ENCODE measurements at places on chromosomes 1 and 21.

DNA sequence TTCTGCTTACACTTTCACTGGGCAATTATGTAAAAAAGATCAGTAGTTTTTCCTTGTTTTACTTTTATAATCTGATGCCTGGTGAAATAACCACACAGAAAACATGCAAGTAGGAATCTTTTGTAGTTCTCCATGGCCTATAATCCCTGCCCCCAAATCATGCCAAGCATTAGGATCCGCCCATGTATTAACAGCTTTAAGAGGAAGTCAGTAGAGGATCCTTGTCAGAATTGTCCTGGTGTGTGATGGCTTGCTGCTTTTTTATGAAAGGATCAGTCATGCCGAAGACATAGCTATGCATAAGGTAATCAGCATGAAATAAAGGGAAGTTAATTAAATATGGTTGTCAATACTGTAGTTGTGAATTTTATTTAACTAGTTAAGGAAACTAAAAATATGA, 20.0 kb downstream of the ADGRL2 start:
- no peak for DNase-seq

- DNase-seq = no peak
Observed at GRCh38 chr1:22789356-22789994, 78.8 kb downstream of the EPHB2 start.

DNA sequence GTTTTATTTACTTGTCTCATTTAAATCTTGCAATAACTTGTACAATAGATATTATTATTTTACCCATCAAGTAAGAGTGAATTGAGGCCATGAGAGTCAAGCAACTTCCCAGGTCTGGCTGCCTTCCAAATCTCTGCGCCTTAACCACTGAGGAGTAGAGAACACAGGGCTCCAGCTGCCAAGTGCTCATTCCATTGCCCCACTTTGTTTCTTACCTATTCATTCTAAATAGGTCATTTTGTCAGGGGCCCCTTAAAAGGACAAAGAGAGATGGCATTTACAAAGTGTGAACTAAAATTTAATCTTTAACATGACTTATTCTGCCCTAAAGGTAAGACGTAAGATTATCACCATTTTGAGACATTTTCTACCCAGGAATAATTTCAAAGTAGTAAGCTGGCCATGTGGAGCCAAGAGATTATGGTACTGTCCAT, 3.5 kb downstream of the PPP1R15B start:
- peak; percentile 79 for DNase-seq

DNA sequence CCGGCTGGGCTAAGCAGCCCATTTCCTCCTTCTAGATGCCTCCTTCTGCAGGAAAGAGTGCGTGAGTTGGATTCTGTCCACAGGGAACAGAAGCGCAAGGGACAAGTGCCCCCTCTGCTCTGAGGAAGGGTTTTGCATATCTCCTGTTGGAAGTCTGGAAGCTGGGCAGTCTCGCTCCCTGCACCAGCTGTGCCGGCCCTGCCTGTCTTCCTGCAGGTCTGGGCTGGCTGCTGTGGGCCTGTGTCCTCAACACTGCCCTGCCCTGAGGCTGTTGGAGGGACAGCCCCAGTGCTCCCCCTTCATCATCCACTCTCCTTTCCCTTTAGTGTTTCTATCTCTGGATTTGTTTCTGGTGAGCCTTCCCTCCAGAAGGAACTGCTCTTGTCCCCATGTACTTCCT, 21.8 kb downstream of the ADARB1 start:
- no peak for DNase-seq

DNA sequence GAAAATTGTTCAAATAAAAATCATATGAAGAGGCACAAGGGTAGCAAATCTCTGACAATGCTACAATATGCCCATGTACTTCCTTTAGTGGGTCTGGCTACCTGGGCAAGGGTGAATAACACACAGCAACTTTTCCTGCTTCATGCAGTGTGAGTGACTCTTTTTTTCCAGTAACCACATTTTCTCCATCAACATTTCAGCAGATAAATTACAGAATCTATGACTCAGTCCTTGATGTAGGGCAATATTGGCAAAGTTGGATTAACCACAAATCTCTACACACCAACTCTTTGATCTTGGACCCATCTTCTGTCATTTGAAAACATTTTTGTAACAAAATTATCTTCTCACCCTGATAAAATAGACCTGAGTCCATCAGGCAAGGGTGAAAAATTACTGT, 31.7 kb downstream of the ERICH3 start:
- DNase-seq = no peak

DNA sequence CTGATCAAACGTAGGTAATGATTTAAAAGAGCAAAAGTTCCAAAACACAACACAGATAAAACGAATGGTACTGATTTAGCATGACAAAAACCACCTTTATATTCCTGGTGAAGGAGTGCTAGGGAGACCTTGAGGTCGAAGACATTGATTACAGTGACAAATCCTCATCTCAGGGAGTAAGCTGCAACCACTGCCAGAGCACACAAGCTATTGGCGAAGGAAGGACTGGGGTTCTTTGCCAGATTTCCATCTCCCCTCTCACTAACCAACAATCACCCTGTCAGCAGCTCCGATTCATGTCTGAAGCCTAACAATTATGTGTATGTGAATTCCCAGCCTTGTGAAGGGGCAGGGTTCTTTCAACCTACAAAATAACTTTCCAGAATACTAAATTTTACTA, 40.2 kb upstream of the DMRTB1 start:
- no peak for DNase-seq

DNA sequence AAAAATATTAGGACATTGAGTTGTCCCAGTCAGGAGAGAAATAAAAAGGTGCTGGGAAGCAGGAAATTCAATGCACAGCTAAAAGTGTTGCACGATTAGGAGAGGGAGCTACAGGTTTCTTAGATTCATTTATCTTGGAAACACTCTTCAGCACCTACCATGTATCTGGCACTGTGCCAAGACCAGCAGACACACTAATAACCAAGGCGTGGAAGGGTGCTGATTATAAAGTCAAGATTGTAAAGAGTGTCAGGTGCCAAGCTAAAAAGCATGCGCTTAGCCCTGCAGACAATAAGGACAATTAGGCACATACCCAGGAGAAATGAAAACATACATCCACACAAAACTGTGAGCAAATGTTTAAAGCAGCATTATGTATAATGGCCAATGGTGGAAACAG, 129.9 kb downstream of the DSCAM start:
- no peak for DNase-seq

DNA sequence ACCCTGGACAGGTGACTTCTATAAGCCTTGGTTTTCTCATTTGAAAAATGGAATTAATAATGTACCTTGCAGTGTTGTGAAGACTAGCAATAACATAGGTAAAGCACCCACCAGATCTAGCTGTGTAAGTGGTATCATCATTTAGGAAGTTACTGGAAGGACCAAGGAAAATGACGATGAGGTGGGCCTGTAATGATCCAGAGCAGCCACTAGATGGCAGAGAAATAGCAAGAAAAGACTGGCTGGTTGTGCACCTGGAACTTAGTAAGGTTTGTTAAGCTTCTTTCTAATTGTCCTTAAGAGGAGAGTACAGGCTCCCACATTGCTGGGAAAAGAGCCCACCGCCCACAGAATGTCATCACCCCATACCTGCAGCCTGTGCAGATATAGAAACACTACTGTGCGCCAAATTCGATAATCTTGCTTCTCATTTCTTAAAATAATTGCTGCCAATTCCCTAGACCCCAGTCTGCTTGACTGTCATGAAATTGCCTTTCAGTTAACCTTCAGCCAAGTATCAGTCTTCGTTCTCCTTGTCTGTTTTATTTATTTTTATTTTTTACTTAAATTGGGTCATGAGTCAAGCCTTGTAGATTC, 37.2 kb downstream of the WNT4 start:
- DNase-seq = no peak

GRCh38 chr1:59018860-59019259, 235.0 kb upstream of the JUN start:
- no peak for DNase-seq

DNA sequence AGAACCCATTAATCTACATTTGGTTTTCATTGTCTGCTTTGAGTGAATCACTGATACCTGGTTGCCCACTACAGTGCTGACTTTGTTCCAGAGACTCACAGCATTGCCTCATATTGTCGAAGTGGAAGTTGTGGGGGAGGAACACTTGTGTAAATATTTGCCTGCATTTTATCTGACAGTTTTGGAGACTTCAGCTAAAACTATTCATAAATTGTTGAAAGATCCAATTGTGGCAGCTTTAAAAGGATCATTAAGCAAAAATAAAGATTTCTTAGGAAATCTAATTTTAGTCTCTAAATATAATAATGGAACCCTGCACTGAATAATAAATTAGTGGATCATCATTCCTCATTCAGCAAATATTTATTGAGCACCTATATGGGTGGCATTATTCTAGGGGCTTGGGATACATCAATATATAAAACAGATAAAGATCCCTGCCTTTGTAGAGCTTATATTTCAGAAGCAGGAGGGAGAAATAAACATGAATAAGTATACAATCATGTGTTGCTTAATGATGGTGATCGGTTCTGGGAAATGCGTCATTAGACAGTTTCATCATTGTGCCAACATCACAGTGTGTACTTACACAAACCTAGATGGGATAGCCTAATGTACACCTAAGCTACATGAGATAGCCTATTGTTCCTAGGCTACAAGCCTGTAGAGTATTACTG, 73.5 kb downstream of the OSBPL9 start:
- DNase-seq = no peak

DNA sequence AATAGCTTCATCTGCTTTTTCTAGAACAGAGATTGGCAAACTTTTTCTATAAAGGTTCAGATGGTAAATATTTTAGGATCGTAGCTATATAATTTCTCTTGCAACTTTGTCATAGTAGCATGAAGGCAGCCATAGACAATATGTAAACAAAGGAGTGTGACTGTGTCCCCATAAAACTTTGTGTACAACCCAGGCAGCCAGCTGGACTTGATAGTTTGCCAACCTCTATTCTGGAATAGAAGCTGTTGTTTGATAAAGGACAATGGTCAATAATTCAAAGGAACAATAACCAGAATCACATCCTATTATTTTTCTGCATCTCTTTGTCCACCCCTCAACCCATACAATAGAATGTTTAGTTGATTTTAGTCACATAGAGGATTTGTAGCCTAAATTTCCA, 286.7 kb downstream of the LMX1A start:
- DNase-seq = no peak

DNA sequence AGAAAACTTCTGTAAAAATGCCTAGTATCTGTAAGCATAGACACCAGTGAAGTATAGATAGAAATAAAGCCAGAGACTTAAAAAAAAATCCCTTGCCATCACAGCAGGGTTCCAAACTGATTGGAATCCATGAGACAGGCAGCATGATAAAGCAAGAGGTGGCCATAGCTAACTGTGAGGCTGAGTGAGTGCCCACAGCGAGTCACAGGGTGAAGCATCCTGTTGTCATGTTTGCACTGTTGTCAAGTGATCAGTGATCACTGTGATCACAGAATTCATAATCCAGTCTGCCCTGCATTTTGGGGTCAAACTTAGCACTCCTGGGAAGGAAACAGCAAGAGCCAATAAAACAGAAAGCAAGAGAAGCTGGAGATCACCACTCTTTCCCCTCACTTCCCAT, 33.3 kb downstream of the LRRC8B start:
- no peak for DNase-seq

DNA sequence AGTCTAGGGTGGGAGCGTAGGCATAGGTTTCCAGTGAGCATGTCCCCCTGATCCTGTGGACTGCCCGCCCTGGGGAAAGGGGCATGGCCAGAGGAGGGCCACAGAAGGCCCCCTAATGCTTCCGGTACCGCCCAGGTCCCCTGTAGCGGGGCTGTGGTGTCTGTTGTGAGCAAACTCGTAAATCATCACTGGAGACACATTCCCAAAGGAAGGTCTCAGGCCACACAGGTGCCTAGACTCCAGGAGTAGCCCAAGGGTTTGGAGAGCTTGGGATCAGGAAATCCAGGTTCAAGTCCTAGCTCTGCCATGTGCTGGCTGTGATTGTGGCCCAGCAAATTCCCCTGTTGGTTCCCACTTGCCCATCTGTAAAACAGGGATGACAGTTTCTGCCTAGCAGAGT, 20.2 kb downstream of the NKAIN1 start:
- DNase-seq = no peak

Measured in uterus (tissue), 4 donors.